Stimulated activated naive CD4-positive, alpha-beta T cell (primary cell): ENCODE measurements at places on chromosomes 6 and 20.

- no peak for DNase-seq
Measured at GRCh38 chr20:44494266-44494665, 18.6 kb downstream of the TTPAL start.

DNA sequence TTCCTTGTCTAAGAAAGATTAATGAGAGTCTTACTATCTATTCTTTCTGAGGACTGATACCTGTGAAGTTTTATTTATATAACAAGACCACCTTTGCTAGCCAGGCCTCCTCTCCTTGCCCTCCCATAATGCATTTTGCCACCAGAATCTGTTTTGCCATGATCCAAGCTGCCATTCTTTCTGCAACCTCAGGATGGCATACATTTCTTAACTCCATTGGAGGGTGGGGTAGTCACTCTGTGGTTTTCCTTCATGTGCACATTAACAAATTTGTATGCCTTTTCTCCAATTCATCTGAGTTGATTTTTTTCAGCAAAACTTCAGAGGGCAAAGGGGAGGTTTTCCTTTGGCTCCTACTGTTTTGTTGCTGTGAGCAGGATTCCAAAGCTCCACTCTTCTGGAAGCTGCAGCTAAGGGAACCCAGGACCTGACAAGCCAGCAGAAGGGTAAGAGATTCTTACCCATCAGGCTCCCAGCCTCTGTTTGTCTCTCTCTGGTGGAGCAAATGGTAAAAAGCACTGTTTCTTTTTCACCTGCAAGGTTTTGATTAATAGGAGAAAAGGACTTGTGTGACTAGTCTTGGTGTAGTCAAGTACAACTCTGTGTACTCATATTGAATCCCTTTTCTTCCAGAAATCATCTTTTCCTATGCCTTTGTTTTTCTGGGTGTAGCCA is 26.2 kb upstream of the ENPP4 start:
- no peak for DNase-seq

DNA sequence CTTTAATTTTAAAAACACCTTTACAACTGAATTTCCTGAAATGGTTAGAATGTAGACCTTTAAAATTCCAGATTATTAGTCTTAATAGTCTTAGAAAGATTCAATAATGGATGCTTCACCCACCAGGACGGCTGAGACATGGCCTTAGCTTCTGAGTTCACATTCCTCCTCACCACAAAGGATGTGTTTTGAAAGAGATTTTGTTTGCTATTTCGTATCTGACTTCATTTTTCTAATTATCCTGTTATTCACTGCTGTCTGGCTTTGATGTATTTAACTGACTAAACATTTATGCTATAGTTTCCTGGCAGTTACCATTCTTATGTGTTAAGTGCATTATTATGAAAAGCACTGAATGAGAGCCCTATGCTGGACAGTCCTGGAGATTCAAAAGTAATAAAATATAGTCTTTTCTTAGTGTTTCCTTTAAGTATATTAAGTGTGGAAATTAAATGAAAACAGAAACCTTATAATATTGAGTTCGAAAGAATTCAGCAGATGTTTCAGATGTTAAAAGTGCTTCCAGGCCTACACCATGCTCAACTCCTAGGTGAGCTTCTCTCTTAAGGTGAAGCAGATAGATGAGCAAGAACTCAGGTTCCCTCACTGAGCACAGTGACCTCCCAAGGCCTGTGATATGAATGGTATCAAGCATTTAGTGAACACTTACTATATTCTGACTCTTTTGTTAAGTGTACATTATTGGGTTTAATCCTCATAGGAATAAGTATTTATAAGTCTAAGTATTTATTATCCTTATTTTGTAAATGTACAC is 40.3 kb downstream of the MAP3K4 start:
- DNase-seq = no peak

DNA sequence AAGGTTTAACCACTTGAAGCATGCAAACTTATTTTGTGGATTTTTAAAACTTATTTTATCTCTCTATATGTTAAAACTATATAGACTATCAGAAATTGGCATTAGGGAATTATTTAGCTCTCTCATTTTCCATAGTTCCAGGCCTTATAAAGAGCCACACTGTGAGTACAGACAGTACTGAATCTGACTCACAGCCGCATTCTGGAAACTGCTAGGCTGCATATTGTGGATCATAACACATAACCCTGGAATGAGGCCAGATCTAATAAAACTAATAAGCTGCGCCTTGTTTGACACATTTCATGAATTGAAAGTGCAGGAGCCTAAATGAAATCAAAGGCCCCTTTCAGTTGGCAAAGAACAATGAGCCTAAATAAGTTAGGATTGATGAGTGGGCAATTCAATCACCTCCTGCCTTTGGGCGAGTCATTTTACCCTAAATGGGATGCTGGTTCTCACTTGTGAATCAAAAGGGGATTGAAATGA is 308.4 kb downstream of the PACRG start:
- DNase-seq = no peak

DNA sequence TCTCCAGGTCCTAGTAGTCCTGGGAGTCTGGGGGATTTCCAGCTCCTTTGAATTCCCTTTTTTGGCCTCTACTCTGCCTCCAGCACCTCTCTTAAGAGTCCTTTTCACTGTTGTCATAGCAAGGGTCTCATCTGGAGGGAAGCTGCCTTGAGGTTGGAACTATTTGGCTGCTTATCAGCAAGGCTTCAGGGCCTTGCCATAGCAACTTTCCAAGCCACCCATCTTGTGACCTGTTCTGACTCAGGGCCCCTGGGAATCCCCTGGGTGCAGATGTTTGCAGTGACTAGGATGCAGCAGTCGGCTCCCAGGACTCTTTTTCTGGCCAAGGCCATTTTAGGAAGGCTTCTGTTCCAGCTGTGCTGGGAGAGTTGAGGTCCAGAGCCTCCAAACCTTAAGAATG is 12.4 kb downstream of the PKIG start:
- DNase-seq = no peak

GRCh38 chr6:106098383-106099234 is 12.5 kb downstream of the PRDM1 start:
- DNase-seq = peak; percentile 53

DNA sequence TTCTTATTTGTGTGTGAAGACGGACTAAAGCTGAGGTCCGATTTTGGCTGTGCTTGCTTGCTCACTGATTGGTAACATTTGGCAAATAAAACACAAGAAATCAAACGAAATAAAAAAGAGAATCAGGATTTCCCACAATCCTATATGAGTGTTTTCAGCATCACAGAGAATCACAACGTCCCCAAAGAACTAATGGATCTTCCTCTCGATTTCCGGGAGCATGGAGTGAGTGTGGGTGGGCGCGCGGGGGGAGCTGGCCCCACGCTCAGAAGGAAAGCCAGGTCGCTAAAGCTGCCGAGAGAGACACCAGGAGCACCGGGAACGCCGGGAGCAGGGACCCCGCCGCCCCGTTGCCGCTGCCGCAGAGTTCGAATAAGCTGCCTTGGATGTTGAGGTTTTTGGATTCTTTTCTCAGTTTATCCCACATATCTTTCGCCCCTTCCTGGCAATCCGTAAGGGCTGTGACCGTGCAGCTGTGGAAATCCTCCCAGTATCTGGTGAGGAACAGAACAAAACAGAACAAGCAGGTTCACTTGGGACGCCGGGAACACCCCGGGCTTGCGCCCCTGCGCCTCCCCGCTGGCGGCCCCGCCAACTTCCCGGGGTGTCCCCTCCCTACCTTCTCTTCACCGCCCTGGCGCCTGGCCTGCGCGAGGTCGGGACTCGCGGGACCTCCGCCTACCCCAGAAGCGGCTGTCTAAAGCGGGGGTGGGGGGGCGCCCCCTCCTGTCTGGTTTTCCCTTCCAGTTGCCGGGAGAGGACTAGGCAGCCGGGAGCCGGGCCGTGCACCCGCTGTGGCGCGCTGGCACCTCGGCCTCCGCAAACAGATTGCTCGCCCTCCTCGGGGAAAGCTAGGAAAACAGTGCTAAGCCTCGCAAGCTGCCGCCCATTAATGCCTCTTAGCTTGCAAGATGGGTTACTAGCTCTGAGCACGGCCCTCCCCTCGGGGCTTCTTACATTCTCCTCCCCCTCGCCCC is 7.7 kb downstream of the NRN1 start:
- DNase-seq = peak; percentile 52

DNA sequence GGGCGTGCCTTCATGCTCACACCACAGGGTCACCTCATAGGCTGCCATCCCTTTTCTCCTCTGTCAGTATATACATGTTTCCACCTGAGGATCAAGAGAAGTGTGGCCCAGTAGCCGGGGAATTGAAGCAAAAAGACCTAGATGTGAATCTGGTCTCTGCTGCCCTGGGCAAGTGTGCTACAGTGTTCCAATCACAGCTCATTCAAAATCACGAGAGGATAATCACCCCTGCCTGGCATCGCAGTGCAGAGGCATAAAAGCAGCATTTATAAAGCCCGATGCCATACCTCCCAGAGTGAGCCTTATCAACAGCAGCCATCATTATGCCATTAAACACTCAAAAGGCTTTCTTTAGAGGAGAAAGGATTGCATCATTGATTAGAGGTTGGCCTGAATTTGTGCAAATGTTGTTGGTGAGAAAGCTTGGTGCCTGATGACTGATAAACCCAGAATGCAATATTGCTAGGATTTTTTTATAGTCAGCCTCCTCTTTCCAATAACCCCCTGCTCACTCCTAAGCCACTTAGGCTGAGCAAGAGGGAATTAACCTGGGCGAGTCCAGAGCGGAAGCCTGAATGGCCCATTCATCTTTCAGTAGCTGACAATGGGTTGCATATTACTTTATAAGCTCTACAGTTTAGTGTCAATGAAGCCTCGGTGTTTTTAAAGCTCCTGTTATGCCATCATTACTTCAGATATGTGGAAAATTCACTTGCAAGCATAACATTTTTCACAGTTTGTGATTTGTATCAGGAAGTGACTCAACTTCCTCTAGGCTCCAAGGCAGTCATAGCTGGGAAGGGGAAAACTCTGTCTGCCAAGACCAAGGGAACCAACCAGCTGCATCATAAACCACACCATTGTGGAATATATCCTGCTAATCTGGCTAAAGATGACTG is 92.5 kb upstream of the NXT1 start:
- DNase-seq = no peak

GRCh38 chr6:164502833-164503232 is 806.6 kb downstream of the C6orf118 start:
- no peak for DNase-seq

DNA sequence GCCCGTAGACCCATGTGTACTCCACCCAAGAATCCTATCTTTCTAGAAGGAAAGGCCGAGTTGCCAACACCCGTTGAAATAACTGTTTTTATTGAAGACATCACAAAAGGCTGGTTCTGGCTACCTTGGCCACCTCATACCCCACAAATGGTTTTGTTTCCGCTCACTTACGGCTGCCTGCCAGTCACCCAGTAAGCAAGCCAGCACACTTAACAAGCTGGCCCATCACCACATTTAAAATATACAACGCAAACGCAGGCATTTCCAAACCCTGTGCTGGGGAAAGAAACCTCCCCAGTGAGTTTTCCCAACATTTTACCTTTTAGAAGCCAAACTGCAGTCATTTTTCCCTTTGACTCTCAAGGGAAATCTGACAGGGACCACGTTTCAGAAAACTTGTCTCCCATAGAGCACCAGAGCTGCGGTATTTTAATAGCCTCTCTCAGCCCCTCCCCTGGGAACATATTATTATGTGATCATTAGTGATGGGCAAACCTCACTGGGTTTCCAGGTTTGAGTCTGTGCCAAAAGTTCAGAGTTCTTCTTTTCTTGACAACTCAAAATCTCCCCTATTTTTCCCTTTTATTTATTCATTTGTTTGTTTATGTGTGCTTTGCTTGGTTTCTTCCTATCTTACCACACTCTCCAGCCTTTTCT is 36.7 kb upstream of the BMP2 start:
- no peak for DNase-seq

DNA sequence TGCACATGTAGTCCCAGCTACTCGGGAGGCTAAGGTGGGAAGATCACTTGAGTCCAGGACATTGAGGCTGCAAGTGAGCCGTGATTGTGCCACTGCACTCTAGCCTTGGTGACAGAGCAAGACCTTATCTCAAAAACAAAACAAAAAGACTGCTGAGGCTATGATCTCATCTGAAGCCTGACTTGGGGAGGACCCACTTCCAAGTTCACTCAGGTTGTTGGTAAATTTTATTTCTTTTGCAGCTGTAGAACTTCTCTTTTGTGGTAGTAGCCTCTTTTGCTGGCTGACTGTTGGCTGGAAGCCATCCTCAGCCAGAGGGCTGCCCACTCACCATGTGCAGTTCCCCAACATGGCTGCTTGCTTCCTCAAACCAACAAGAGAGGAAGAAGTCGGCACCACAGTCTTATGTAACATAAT is 36.8 kb upstream of the ME1 start:
- no peak for DNase-seq

DNA sequence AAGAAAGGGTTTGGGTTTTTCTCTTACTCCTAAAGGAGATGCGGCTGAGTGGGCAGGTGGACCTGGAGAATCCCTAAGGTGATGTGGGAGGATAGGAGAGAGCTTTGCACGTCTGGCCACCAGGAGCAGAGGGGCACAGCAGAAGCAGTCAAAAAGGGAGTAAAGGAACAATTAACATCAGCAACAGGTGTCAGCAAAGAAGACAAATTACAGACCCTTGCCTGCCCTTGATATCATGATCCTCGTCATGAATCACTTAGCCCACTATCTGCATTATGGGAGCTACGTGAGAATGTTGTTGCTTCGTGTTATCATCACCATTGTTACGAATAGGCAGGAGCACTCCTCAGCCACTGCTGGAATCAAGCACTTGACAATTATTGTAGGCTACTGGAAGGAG is 25.5 kb upstream of the ARG1 start:
- DNase-seq = no peak

DNA sequence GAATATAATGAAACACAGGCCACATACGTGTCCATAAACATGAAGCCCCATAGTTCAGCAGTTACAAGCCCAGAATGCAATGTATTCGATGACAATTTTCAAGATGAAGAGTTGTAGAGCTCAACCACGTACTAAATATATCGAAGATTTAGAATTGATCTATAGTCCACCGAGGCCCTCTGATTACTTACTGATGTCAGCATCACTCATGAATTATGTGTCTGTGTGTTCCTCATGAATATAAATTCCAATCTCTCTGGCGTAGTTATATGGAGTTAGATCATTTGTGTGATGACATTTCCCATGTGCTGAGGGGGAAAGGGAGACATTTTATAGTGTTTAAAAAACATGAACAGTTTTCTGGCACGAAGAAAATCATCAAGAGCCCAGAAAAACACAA is 97.5 kb downstream of the PFDN4 start:
- DNase-seq = no peak

DNA sequence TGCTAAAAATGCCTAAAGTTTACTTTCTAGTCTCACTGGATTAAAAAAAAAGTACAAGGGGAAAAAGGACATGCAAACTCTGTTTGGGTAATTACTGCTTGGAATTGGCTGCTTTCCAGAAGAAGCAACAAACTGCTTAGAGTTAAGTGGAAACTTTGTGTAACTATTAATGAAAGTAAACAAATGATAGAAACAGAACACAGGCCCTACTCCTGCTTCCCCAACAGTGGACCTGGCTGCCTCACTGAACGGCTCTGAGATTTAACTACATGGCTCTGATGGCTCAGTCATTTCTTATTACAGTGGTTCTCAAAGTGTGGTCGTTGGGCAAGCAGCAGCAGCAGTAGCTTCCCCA is 108.5 kb downstream of the MAN1A1 start:
- DNase-seq = no peak
